ENCODE measurements at places on chromosomes 16 and 17.

GRCh38 chr16:82583422-82583821, 43.3 kb upstream of the CDH13 start:
- DNase-seq, result no peak

DNA sequence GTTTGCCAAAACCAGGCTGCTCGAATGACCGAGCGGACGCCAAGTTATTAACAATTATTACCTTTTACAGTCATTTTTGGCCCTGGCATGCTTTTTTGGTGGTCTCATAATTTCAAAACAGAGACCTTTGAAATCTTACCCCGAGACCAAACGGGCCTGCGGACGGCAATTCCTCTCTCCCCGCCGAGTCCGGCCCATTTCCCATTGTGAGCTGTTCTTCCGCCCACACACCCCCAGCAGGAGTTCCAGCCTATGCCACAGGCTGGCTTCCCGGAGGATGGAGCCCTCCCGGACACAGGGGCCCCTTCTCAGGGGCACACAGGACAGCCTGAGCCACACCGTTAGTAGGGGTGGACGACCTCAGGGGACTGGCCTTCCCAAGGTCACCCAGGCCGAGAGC, 130.7 kb downstream of the C16orf95 start:
- DNase-seq, result no peak

DNA sequence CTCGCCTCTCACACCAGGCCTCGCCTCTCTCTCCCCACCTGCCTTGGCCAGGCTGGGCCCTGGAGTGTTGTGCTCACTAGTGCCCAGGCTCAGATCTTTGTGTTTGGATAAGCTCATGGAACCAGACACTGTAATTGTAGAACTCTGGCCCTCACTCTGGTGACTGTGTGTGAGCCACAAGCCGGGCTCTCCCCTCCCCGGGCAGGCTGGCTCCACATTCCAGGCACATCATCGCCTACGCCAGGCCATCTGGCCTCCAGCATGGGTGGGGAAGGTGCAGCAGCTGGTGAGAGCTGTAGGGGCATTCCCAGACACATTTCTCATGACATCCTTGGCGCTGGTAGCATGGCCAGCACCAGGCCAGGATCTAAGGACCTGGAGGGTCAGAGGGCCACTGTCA, 202.3 kb downstream of the RAB11FIP4 start:
- DNase-seq, result no peak

- no peak for DNase-seq
These were observed 14.5 kb upstream of the MTSS2 start for GRCh38 chr16:70700101-70701020.

DNA sequence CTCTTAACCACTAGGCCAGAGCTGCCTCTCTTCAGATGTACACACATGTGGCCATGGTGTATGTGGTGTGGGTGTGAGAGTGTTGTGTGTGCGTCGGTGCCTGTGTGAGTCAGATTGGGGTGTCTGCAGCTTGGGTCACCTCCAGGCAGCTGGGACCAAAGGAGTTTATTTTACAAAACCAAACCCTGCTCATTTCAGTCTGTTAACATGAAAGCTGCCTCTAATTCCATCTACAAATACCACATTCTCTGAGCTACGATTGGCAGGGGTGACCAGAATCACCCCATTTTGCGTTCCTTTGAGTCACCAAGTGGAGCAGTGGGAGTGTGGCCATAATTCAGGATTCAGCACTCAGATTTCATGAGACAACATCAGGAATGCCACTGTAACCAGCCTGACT, 105.3 kb downstream of the IRX5 start:
- no peak for DNase-seq

GRCh38 chr17:27622986-27623385, 8.0 kb upstream of the LGALS9 start:
- no peak for DNase-seq

- DNase-seq, result no peak
These were observed 9.8 kb downstream of the RHOT1 start for GRCh38 chr17:32152130-32152529.

DNA sequence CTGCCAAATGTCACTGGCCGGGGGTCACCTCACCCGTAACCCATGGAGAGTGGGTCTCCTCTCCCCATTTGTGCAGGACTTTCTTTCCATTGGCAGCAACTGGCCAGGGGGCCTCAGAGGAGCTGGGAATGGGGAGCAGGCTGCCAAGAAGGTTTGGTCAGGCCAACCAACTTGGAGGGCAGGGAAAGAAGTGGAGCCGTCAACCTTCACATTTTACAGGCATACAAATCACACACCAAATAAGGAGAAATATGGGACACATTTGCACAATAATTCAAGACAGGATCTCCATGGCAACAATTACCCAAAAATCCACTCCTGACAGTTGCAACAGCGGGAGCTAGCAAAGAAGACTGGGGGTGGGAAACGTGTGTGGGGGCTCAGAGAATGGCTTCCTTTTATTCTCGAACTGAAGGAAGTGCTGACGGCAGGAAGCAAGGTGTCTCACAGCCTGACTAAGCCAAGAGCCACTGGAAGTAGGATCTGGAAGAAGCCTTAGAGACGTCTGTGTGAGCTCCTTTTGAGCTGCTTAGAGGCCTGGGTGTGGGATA, 20.9 kb downstream of the RPRML start:
- DNase-seq, result no peak

GRCh38 chr17:48549281-48549630, 4.3 kb upstream of the HOXB2 start:
- DNase-seq, result no peak

GRCh38 chr16:7380911-7381310, 48.3 kb downstream of the RBFOX1 start:
- DNase-seq, result no peak

DNA sequence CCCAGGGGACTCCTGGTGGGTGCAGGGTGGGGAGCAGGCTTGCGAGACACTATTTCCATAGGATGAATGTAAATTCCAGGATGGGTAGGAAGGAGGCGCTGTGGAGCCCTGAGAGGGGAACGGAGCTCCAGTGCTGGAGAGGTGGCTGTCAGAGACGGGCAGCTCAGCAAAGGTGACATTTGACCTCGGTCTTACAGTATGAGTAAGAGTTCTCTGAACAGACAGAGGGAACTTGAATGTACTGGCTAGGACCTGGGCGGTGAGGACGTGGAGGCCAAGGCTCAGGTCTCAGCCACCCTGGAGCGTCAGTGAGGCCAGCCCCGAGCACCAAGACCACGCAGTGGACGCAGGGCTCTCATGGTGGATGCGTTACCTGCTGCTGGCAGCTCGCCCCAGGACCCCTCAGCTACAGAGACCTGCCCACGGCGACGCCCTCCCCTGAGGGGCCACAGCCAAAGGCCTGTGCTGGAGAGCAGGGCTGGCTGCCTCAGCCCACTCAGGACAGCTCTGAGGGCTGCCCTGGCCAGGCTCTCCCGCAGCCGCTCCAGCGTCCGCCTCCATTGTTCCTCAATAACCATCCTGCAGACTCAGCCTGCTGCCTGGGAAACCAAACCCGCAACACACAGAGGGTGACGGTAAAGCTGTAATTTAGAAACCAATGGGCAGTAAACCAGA, 65.9 kb upstream of the TNRC6C start:
- DNase-seq, result no peak

- DNase-seq, result no peak
These were observed 12.6 kb downstream of the UTS2R start for GRCh38 chr17:82384051-82384729.

- DNase-seq, result no peak
These were observed 817 bp downstream of the NME1 start for GRCh38 chr17:51154176-51154575.

- no peak for DNase-seq
These were observed 558 bp downstream of the HSD3B7 start for GRCh38 chr16:30985401-30986128.

GRCh38 chr16:57472665-57473060, 10.2 kb downstream of the POLR2C start:
- no peak for DNase-seq

GRCh38 chr16:75787440-75787839, 61.1 kb upstream of the CPHXL start:
- no peak for DNase-seq

- DNase-seq, result no peak
These were observed 359.1 kb upstream of the XYLT1 start for GRCh38 chr16:17829811-17830210.

DNA sequence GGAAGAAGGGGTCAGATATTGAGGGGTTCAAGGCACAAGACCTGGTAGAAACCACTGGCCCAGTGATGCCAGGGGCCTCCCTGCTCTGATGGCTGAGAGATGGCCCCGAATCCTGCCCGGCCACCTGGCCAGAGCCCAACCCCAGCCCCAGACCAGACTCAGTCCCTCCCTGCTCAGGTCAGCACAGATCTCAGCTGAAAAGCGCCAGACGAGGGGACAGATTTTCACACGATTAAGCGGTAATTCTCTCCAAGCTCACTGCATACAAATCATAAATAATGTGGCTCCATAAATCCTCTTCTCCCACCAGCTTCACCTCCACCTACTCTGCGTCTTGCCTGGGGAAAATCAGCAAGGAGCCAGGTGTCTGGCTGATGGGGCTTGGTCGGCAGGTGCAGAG, 57.1 kb downstream of the ENGASE start:
- DNase-seq, result no peak

DNA sequence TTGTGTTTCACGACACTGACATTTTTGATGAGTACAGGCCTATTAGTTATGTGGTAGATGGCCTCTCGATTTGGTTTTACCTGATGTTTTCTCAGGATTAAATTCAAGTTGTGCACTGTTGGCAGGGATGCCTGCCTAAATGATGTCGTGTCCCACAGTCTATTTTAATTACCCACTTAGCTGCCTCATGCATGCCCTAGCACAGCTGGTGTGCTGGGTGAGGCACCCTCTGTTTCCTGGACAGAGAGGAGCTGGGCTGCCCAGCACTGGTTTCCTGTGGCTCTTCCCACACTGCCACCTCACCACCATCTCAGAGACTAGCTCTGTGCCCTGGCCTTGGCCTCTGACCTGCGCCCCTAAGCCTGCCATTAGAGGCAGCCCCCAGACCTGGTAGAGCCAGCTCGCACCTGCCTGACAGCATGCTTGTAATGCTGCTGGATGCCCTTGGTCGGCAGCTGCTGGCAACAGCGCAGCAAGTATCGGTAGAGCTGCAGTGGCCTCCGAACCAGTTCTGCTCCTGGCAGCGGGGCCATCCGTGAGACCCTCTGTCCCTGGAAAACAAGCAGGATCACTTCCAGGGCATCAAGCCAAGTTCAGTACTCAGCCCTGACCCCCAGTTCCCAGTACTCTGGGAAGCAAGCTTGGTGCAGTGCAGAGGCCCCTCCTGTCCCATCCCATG, 10.9 kb downstream of the LYRM9 start:
- no peak for DNase-seq

DNA sequence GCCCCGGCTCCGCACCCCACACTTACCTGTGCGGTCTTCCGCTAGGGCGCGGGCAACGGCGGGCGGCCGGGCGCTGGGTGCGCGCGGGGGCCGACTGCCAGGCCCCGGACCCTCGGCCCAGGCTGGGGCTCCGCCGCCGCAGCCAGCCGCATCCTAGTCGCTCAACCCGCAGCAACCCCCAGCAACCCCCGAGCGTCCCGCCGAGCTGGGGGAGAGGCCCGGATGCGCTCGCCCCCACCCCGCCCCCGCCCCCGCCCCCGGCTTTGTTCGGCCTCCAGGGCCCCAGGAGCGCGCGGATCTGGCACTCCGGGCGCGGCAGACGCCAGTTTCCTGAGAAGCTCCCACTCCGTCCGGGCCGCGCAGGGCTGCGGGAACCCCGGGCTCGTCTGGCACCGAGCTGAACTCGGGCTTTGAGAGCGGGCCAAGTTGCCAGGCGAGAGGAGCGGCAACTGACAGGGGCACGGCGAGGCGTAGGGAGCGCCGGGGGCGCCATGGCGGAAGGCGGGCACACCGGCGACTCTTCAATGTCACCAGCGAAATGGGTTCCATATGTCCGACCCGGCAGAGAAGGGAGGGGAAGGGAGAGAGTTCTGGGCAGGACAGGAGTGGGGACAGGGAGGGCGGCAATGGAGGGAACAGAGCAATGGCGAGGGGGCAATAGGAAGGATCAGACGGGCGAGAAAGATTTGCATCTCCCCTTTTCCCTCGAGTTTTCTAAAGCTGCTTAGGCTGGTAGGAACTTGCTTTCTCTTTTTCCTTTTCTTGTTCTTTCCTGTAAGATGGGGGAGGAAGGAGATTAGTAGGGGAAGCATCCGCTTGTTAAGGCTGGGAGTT, 13.7 kb downstream of the HOXB4 start:
- no peak for DNase-seq

DNA sequence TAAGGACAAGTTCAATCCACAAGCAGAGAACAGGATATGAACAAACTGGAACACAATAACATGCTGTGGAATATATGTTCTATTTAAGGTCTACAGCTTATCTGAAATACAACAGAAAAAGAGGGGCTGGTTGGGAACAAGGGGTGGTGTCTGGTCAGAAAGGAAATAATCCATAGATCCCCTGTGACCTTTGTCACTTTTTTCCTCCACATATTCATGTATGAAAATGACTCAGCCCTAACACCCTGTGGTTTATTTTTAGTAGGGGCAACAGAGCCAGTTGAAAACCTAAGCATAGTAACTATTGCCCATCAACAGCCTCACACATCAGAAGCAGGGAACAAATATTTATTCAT, 12.3 kb upstream of the SPAG9 start:
- no peak for DNase-seq

DNA sequence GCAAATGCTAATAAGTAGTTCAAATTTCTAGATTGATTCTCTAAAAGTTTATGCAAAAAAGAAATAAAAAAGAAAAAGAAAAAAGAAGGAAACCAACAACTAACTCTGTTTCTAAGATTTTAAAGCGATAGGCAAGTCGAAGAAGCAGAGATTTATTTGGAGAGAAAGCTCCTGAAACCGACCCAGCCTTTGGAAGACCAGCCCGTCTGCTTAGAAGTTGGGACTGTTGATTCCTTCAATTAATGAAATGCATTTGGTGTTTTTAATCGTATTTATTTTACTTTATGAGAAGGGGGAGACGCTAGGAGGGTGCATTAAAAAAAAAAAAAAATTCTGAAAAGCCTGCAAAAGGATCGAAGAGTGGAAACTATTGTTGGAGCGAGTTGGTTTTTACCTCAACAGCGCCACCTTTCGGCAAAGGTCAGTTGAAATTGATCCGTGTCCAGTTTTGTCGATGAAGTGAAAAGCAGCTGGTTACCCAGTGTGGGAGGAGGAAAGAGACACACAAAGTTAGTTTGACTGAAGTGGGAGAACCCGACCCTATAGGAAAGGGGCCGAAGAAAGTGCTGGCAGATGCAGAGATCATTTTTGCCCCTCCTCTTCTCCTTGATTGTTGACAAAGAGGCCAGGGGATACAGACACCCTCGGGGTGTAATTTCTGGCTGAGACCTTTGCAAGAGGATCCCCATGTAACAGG, 1.5 kb upstream of the MAF start:
- peak; percentile 81 for DNase-seq

- no peak for DNase-seq
These were observed 82.8 kb downstream of the WDR59 start for GRCh38 chr16:74902161-74902560.
